ENCODE measurements at places on chromosomes 1 and 21.

- DNase-seq, result no peak
Observed at GRCh38 chr1:7497107-7497637, 273.9 kb upstream of the VAMP3 start.

GRCh38 chr1:7387053-7387927 is 383.8 kb upstream of the VAMP3 start:
- no peak for DNase-seq

DNA sequence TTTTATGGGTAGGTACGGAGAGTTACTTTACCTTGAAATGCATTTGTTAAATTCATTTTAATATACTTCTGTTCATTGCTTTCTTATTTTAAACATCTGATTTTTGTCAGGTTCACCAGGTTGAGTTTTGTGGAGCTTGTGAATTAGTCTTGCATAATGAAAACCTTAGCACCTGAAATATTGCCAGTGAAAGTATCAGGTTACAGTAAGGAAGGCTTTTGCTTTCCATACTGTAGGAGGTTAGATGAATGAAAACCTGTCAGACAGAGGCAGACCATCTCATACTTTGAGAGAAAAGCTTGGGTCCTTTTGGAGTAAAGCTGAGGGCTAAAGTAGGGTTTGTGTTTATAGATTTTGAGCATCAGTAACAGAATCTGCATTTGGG is 34.7 kb downstream of the THRAP3 start:
- DNase-seq, result no peak

DNA sequence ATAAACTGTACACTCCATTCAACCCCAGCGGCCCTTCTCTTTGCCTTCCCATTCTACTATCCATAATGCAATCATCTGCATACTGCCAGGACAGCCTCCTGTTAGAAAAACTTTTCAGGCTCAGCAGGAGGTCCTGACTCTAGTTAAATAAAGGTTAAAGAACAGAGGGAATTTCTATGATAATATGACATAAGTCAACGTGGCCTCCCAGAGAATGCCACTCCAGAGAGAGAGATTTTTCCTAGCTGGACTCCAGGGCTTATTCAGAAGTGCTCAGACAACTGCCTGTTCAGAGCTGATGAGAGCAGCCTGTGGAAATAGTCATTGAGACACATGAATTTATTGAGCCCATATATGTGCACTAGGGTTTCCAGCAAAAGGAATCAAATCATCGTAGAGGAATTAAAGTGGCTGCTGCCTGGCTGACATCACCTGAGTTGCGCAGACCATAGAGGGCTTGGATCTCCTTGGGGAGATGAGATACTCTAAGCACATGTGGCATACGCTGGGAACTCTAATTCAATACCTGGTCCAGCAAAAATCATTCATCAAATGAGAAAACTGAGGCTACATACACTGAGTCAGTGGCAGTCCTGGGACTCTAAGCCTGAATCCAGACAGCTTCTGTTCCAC is 736.2 kb downstream of the PTPRU start:
- DNase-seq, result no peak

GRCh38 chr1:59645893-59646292 is 168.9 kb upstream of the HOOK1 start:
- DNase-seq, result no peak

DNA sequence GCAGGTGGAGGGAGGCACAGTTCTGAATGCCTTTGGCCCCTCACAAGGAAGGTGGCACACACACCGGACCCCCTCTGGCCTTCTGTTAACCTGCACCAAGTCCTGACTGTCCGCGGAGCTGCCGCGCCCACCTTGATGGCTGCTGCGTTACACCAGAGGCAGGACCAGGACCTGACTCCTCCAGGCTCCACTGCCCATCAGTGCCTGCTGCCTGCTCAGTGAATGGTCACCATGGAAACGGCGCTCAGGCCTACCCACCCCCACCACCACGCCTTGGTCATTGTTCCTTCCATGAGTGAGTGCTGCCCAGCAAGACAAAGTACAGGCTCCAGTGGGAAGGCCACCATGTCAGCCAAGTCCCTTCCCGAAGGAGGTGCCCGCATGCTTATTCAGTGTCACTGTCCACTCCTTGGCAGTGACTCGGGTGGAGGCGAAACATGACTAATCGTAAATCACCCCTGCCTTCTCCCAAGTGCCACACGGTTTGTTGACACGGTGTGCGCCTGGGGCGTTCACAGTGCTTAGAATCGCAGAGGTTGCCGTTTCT is 57.3 kb downstream of the SLC37A1 start:
- DNase-seq, result no peak

DNA sequence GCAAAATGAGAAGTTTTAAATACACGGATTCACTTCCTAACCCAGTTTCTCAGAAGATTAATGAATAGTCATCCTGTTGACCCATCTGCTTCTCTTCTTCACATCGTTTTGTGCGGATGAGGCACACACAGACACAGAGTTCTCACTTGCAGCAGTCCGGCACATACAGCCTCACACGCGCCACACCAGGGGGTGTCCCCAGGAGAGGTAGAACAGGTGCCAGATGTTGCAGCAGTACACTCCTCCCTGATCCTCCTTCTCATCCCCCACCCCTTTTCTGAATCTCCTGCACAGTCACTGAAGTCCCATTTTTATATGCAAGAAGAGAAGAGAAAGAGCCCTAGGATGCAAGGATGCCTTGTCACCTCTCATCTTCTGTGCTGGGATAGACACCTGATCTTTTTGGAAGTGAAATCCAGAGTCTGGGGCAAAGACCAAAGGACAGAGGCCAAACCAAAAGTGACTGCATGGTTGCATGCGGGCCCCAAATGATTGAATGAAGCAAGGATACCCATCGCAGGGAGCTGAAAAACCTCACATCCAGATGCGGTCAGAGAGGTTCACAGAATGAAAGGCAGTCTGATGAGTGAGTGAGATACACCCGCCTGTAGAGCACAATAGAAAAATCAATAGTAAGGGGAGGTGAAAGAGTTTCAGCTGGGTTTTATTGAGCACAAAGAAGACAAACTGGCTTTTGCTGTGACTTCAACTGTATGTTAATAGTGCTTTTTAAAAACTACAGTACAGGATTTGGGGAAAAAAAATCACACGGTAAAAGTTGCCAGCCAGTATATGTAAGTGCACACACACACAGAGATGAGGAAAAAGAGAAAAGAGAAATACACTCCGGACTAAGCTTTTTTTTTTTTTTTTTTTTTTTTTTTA is 28.9 kb downstream of the PBX1 start:
- no peak for DNase-seq

DNA sequence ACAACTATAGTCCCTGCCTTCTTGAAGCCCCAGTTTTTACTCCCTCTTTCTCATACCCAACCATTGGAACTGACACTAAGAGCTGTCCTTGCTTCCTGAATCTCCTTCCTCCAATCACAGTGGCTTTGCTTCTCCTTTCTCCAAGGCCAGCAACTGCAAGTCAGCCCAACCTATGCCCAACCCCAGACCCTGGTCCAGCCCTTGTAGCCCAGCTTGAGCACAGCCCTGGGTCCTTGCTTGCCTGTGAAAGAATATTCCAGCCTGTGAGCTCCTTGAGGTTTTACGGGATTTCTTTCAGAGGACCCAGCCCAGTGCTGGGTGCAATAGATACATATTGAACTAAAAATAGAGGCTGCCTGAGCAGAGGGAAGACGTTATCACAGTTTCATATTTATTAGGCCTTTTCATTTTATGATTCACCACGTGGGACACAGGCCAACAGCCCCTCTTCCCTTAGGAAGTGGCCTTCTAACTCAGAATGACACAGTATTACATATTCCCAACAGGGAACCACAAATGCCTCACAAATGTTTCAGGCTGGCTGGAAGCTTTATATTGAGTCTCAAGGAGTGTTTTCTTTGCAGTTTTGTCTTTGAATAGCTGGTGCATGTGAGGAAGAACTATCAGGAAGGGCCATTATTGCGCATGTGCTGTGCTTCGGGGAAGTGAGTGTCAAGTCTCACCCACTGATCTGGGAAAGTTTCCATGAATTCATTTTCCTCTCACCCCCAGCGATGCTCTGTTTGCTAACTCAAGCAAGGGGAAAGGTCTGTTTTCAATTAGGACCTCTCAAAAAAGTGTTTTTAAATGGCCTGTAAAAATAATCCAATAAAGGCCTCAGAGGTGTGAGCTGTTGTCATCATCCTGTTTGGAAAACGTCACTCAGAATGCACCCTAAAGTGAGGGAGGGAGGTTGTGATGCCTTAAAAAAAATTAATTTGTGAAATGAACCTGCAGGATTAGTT is 92.3 kb upstream of the NFIA start:
- no peak for DNase-seq

- DNase-seq, result no peak
Observed at GRCh38 chr1:176897350-176898236, 266.9 kb downstream of the ASTN1 start.

DNA sequence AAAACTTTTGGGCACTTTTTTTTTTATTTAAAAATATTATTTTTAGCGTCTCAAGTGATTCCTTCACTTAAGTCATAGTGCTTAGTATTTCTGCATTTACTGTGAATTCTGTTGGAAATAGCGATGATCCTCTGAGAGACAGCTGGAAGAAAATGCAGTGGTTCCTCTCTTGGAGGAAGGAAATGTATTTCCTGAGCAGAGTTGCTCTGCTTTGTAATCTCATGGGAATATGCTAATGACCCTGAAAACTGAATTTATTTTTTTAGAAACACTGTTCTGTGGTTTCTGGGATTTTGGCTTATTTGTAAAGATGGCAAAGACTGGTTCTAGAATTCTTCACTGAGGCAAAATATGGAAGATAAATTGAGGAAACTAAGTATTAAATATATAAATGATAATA is 88.9 kb downstream of the NTNG1 start:
- no peak for DNase-seq

DNA sequence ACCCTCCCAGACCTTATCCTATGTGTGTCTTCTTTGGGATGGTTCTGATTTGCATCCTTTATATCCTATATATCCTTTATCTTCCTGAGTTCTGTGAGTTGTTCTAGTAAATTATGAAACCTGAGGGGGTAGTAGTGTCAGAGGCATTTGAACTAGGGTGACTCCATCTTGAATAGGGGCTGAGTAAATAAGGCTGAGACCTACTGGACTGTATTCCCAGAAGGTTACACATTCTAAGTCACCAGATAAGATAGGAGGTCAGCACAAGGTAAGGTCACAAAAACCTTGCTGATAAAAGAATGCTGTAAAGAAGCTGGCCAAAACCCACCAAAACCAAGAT is 50.6 kb downstream of the SUSD4 start:
- no peak for DNase-seq

DNA sequence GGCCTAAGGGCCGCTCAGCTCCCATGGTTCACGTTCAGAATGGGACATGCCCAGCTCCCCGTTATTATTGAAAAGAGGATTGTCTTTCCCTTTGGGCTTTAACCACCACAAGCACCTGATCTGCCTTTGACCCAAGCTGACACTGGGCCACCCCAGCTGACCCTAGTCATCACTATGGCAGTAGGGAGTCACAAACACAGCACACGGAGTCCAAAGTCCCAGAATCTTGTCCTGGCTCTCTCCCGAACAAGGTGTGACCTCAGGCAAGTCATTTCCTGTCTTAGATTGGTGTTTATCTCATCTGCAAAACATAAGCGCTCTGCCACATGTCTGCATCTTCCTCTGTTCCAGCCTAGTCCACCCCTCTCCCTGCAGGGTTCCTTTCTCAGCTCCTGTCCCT is 31.5 kb downstream of the IGFN1 start:
- DNase-seq, result no peak

DNA sequence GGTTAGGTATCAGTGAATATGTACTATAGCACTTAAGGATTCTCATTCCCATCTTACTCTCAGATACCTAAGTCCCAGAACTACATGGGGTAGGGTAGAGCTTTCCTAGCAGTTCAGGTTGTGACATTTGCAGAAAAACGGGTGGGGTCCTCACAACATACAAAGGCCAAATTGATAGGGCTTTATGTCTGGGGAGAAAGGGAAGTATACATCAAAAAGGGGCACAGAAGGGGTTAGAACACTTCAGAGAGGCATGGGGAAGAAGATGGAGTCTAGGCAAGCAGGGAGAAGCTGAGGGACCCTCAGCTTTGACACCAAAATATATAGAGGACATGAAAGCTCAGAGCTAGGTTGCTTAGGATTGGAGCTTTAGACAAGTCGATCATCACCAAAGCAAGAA is 3.6 kb downstream of the UROD start:
- no peak for DNase-seq

- DNase-seq, result no peak
Observed at GRCh38 chr1:164786980-164787833, 228.2 kb downstream of the PBX1 start.

GRCh38 chr1:45926330-45926729 is 122.9 kb downstream of the MAST2 start:
- DNase-seq, result no peak

DNA sequence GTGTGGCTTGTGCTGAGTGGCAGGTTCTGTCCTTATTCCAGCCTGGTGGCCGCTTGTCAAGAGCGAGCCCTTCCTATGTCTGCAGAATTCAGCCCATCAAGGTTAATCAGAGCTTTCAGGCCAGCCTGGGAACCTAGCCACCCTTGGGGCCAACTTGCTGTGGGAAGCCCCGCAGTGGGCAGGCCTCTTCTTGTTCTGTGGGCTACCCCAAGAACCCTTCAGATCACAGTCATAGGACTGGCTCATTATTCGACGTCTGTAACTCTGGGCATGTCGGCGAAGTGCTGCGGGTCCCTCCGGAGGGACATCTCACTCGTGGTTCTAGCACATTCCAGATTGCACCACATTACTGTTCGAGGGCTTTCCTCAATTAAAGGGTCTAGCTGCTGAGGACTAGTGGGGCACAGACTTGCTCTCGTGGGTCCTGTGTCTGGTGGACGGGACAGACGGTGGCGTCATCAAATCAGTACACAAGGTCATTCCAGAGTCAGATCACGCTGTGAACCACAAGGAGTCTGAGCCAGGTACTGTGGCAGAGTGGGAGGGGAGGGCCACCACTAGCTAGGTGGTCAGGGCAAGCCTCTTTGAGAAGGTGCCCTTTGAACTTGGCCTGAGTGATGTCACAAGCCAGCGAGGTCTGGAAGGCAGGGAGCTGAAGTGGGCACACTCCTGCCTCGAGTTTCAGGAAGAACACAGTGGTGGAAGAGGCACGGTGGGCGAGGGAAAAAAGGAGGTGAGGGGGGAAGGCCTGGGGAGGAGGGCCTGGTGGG is 20.3 kb upstream of the TNFRSF1B start:
- no peak for DNase-seq

GRCh38 chr1:241136389-241136788 is 220.6 kb downstream of the RGS7 start:
- no peak for DNase-seq

GRCh38 chr1:50829014-50829958 is 130.8 kb downstream of the FAF1 start:
- no peak for DNase-seq

- no peak for DNase-seq
Observed at GRCh38 chr1:203273869-203274602, 31.3 kb upstream of the BTG2 start.

DNA sequence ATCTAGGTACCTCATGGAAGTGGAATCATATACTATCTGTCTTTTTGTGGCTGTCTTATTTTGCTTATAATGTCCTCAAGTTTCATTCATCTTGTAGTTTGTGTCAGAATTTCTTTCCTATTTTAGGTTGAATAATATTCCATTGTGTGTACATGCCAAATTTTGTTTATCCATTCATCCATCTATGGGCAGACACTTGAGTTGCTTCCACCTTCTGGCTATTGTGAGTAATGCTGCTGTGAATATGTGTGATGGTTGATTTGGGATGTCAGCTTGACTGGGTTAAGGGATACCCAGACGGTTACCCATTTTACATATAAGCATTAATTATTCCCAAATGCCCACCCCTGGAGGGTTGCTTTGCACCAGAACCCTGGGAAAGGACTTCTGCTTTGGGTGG is 477.5 kb downstream of the PTPRU start:
- DNase-seq, result no peak

Data from activated CD4-positive, CD25-positive, alpha-beta regulatory T cell (primary cell).